ENCODE measurements at places on chromosomes 13 and 19.
A peak's percentile ranks its signal among the peaks of the same experiment; 100 is the strongest.

- no peak for DNase-seq
Observed at GRCh38 chr13:33480561-33480960, 195.0 kb upstream of the STARD13 start.

DNA sequence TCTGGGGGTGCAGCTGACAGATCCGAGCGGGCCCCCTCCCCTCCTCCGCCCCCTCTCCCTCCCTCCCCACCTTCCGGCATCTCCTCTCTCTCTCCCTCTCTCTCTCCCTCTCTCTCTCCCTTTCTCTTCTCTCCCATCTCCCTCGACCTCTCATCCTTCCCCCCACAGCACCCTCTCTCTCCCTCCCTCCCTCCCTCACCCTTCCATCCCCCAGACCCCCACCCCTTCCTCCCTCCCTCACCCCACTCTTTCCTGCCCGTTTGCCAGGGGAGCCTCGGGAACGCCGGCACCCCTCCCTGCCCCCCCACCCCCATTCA lies 666 bp downstream of the CELF5 start:
- no peak for DNase-seq

DNA sequence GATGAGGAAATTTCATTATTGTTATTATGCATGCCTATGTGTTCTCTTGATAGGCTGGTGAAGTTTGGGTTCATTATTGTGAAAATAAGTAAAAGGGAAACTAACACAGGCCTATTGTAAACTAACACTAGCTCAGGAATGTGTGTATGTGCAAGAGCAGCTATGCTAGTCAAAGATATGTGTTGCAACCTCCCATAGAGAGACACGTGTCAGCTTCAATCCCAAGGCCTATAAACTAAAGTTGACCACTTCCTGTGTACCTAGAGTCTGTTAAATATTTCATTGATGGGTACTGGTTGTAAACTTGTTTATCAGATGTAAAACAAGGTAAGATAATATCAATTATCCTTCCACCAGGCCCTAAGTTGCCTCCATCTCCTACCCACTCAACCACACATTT lies 44.7 kb upstream of the ZNF30 start:
- no peak for DNase-seq

DNA sequence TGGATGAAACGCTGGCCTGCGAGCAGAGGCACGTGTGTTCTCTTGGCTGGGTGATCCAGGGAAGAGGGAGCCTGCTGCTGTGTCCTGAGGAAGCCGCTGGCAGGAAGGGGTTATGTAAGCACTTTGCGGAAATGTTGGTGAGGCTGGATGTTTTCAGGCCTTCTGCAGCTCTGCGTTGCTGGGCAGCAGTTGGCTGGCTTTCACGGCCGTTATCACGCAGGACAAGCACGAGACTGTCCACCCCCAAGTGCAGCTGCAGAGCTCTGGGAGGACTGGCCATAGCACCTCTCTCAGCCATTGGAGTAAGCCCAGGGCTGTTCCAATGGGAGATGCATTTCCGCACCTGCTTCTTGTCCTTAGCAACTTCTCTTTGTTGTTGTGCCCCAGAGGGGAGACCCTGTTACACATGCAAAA lies 146.9 kb upstream of the SOX21 start:
- peak; percentile 76 for DNase-seq

- no peak for DNase-seq
Observed at GRCh38 chr19:45789035-45789786, 3.4 kb downstream of the DMWD start.

DNA sequence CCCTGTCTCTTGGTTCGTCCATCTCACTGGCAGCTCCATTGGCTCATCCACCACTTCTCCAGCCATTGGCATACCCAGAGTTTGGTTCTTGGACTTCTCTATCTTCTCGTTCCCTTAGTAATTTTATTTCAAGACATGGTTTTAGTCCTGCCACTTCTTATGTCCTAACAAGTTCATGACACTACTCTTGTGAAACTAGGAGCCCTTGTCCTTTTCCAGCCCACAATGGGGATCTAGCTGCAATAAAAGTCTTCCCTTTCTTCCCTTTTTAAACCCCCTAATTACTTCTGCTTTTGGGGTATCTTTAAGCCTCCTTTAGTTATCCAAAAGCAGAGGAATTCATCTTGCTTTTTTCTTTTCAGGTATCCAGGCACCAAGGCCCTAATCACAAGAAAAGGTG lies 2.9 kb upstream of the RCBTB2 start:
- no peak for DNase-seq

- DNase-seq: no peak
Observed at GRCh38 chr13:33870046-33870668, 52.2 kb downstream of the RFC3 start.

GRCh38 chr13:73902847-73903246 lies 231.4 kb downstream of the KLF12 start:
- DNase-seq: no peak
